Dorsolateral prefrontal cortex (tissue), 122 donors: ENCODE measurements at places on chromosomes 12 and 14.
A peak's percentile ranks its signal among the peaks of the same experiment; 100 is the strongest.

DNA sequence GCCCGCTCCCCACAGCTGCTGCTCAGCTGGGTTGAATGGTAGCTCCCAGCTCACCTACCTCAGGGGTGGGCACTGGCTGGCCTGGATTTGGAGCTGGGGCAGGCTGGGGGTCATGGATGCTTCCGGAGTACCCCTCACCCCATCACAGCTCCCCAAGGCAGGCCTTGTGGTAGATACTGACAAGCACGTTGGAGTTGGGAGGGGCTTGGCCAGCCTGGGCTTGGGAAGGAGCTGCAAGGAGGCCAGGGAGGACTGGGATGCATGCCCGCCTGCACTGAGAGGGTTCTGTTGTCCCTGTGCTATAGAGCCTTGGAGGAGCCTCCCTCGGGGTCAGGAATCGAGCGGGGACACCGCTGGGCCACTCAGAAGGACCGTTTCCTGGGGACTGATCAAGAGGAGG lies 14.2 kb downstream of the TMEM63C start:
- no peak for DNase-seq

DNA sequence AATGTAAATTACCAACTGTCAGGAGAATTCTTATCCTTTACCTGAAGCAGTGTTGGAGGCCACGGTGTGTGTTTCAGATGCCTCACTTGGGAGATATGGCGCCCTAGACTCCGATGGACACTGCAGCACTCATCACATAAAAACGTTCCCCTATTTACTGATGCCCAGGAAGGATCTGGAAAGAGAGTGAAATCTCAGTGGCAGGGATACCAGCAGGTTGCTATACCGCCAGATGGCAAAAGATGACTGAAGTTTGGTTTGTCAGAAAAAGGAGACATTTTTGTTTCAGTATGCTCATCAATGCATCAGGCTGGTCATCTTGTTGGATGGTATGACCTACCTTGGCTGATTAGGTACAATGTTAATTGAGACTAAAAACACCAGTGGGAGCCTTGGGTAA lies 4.6 kb downstream of the GIT2 start:
- DNase-seq: no peak

- DNase-seq: no peak
Observed at GRCh38 chr12:120718055-120718454, 7.6 kb upstream of the ACADS start.

- DNase-seq: no peak
Observed at GRCh38 chr14:103319422-103319821, 14.6 kb upstream of the EIF5 start.

DNA sequence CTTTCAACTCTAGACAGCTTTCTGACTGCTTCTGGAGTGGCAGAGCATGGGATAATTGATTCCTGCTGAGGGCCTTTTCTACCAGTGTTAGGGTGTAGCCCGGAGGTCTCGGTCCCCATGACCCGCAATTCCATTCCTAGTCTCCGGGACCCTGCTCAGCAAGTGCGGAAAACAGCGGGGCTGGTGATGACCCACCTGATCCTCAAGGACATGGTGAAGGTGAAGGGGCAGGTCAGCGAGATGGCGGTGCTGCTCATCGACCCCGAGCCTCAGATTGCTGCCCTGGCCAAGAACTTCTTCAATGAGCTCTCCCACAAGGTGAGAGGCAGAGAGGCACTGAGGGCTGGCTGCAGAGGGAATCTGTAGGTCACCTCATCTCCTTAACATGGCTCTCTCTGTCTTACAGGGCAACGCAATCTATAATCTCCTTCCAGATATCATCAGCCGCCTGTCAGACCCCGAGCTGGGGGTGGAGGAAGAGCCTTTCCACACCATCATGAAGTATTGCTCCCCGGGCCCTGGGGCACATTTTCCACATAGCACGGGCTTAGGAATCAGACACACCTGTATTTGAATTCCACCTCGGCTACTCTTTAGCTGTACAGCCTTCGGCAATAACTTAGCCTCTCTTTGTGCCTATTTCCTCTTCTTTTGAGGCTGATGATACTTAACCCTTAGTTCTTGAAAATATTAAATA lies 5.6 kb upstream of the GAPDH start:
- DNase-seq: no peak

- DNase-seq: no peak
Observed at GRCh38 chr12:19088606-19089005, 40.9 kb upstream of the PLEKHA5 start.

GRCh38 chr12:26172539-26172938 lies 22.8 kb upstream of the SSPN start:
- DNase-seq: no peak

GRCh38 chr14:50053935-50054334 lies 62.4 kb downstream of the VCPKMT start:
- DNase-seq: no peak

DNA sequence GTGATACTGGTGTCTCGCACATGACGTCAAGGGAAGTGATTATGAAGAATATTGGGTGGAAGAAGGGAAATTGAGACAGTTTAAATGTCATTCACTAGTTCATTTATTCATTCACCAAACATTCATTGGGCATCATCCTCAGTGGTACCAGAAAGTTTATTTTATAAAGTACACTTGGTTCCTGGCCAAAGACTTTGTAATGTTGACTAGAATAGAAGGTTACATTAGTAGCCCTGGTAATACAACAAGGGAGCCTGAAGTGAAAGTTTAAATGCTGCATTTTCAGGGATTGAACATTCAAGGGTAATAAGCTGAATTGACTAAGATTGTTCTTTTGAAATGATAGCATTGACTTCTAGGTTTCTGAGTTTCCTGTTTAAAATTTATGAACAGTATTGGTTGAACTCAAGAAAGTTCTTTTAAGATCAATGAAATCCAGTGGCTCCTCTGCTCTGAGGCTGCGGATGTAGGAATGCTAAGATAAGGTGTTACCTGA lies 236.8 kb upstream of the BTG1 start:
- no peak for DNase-seq

GRCh38 chr14:72111911-72112310 lies 179.7 kb downstream of the RGS6 start:
- DNase-seq: no peak

DNA sequence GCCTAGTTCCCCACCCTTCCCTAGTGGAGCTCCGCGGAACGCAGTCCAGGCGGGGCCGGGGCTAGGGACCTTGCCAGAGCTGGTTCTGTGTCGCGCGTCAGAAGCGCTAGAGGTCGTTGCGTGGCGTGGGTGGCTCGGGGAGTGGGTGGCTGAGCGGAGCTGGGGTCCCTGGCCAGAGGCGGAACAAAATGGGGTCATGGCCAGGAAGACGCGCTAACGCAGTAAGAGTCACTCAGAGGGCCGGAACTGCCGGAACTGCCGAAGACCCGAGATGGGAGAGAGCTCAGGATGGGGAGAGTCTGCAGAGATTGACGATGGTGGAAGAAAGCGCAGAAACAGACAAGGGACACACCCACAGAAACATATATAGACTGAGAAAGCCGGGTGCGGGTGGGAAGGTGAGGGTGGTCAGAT lies 4.8 kb downstream of the DGKA start:
- DNase-seq: peak; percentile 56

DNA sequence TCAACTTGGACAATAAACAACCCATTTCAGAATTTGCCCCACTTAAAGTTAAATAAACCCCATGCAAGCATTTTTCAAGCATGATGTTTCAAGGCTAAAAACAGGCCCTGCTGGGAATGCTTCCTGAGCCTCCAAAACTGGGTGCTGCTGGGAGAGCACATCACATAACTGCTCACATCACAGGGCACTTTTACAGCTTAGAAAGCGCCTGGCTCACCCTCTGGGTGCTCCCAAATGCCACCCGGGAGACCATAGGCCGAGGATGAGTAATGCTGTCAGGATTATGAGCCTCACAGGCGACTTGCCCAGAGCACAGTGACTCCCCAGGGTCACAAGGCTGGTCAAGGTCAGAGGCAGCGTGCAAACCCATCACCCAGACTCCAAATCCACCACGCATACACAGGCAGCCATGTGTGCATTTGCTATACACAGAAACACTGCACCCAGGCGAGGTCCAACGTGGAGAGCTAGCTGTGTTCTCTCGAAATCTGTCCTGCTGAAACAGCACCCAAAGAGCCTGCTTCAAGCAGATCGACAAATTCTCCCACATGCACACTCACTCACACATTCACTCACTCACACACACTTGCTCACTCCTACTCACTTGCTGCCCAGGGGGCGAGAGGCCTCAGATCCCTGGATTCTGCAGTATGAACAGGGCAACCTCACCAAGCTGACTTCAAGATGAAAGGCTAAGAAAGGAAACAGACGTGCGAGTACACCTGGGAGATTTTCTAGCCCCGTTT lies 58.7 kb downstream of the ITPK1 start:
- DNase-seq: no peak

DNA sequence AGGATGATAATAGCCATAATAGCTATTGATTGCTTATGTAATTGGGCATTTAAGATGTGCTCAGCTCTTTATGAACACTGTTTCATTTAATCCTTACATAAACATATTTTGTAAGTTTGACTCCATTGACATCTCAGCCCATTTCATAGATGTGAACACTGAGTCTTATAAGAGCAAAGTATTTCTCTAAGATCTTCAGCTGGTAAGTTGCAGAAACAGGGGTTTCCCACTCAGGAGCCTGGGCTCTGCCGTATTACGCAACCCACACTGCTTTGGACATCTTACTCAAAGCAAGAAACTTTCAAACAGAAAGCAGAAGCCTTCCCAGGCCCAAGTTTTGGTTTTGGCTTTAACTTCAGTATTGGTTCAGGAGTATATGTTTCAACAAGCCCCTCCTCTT lies 705.1 kb downstream of the MED13L start:
- DNase-seq: no peak

DNA sequence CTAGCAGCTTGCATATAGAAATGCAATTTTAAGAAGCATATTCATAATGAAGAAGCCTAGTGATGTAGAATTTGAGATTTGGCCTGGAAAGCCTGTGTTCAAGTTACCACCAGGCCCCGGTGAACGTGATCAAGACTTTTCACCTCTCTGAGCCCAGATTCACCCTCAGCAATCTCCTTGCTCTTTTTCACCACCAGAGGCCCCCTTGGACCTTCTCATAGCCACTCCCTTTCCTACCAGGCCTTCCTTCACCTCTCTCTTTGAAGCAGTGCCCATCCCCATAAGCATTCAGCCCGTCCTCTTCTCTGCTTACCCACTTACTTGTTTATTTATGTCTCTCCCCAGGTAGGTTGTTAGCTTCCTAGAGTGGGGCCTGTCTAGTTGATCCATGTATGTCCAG lies 1280.9 kb downstream of the AACS start:
- no peak for DNase-seq

GRCh38 chr14:23319746-23320583 lies 1.3 kb upstream of the PABPN1 start:
- DNase-seq: no peak

GRCh38 chr14:60195179-60195810 lies 30.1 kb upstream of the DHRS7 start:
- DNase-seq: no peak

- DNase-seq: no peak
Observed at GRCh38 chr12:126424696-126425095, 1359.5 kb downstream of the AACS start.

- no peak for DNase-seq
Observed at GRCh38 chr12:46174061-46174662, 94.7 kb downstream of the SLC38A1 start.
